ENCODE measurements at places on chromosomes 2 and 18. TPM values are rescaled to one million over a fixed set of nuclear protein-coding genes. Genes with fewer than 3 reads are reported as not detected.

RALB gene
- total RNA-seq, result 52.9 TPM

CELF4 gene
- 41.2 TPM for total RNA-seq

NTSR2 gene
- total RNA-seq, result 0.44 TPM

RAD51AP2 gene
- 0.27 TPM for total RNA-seq

ANKAR gene
- total RNA-seq, result 37.9 TPM

Data from camera-type eye (tissue), 1 donor.